ENCODE measurements at places on chromosomes 3 and 15.

- no peak for DNase-seq
These were observed 420 bp downstream of the KCNH8 start for GRCh38 chr3:19148768-19149091.

GRCh38 chr3:14823910-14824629 lies 5.3 kb downstream of the FGD5 start:
- no peak for DNase-seq

GRCh38 chr15:40555876-40556275 lies 9.0 kb downstream of the CCDC32 start:
- DNase-seq = no peak

DNA sequence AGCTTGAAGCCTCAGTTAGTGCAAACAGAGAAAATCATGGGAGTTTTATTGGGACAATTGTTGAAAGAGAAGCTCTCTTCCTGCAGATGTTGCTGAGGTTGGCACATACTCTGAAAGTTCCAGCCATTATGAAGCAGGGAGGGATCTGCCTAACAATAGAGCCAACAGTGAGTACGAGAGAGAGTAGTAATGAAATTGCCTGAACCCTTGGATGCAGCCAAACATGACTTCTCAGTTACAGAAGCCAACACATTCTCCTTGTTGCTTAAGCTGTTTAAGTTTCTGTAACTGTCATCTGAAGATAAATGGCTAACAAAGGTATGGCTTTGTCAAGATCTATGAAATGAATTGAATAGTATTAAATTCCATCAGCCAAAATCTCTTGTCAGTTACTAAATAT lies 211.0 kb upstream of the TTC14 start:
- no peak for DNase-seq

DNA sequence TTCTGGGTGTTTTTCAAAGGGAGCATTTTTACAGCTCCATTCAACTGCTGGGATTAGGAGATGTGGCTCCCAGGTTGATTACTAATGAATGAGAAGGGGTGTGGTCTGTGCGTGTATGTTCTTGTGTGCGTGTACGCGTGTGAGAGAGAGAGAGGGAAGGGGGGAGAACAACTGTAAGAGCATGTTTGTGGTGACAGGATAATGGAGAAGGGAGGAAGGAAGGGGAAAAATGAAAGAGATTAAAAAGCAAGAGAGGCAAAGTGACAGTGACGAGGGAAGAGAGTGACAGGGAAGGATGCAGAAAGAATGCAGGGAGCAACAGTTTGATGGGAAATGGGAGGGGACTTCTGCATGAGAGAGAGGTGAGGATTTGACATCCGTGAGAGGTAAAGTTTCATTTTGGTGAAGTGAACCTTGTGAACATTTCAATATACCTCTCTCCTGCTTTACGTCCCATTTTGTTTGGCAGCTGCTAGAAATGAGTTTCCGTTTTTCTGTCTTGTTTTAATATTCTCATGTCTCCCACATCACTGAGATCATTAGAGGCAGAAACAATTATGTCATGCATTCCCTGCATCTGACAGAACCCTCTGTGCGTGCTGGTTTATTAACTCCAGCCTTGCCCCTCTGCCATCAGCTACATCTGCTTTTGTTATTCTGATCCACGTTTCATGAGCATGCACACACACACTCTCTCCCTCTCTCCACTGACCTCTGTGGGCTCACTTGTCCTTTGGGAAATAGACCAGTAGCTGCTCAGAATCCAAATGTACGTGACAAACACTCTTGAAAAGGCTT lies 161.6 kb downstream of the GAP43 start:
- DNase-seq = no peak

DNA sequence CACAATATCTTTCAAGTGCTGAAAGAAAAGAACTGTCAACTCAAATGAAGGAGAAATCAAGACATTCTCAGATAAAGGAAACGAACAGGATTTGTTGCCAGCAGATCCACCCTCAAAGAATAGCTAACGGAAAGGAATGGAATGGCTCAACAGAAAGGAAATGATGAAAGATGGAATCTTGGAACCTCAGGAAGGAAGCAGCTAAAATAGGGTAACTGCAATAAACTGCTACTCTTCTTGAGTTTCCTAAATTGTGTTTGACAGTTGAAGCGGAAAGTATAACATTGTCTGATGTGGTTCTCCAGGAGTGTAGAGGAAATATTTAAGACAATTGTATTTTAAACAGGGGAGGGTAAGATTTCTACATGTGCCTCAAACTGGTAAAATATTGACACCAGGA lies 22.0 kb downstream of the PRR23E start:
- no peak for DNase-seq

DNA sequence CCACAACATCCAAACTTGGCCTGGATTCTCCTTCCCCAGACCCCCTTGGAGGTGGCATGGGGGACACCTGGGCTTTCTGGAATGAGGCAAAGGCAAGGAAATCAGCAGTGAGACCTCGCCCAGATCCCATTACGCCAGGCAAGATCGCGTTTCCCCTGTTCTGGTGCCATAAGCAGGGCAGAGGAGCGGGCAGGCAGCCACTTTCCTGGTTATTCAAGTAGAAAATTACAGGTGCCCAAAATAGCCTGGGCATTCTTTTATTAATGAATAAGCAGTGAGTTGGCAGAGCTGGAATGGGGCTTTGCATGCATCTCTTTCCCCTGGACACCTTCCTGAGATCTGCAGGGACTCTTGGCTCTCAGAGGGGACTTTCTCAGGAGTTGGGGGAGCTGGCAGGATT lies 31.5 kb upstream of the FAM107A start:
- DNase-seq = no peak

- DNase-seq = peak; percentile 9
These were observed 127.5 kb upstream of the TOPAZ1 start for GRCh38 chr3:44114142-44114541.

- no peak for DNase-seq
These were observed 20.4 kb downstream of the RARRES1 start for GRCh38 chr3:158711886-158712285.

- DNase-seq = no peak
These were observed 100.3 kb downstream of the ZIC1 start for GRCh38 chr3:147509448-147509847.

- DNase-seq = peak; percentile 57
These were observed 408 bp downstream of the WDR82 start for GRCh38 chr3:52277972-52278509.

DNA sequence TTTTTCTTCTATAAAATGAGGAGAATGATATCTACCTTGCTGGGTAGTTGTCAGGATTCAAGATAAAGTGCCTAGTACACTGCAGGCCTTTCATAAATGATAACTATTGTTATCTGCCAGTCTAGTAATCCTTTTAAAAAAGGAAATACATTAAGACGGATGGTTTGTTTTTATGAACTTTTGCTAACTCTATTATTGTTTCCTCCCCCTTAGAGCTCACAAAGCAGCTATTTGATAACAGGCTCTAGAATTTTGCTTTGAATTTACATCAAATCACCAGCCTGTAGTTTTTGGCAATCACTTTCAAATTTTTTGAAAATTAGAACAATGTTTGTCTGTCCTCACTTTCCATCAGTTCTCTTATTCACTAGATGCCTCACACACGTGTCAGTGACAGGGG lies 39.8 kb downstream of the BLM start:
- no peak for DNase-seq

DNA sequence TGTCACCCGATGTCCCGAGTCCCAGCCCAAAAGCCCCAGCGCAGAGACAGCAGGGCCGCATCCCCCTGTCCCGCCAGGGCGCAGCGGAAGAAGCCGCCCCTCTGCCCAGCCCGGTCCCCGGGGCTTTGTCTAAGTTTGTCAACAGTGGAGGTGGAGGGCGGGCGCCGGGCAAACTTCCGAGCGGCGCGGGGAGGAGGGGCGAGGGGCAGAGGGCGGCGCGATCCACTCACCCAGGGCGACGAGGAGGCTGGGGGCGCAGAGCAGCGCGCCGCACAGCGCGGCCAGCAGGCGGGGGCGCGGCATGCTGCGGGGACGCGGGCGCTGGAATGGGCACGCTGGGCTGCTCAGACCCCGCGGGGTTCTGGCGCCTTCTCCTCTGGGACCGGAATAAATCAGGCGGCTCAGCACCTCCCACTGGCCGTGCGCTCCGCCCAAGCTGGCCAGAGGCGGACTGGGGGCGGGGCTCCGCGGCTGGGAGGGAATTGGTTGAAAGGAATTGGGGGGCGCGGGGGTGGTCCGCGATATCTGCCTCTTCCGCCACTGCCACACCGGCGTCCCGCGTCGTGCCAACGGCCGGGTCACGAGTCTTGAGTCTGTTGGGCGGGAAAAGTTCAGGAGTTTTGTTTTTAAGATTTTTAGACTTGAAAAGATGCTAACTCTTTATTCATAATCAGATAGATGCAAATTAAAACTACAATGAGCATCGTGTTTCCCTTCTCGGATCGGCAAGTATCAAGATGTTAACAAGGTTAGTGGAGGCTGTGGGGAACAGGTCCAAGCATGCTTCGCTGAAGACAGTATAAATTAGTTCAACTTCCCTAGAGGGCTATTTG lies at the start of gene MFGE8:
MFGE8 (minus strand) TSS at position 363 of the 833 bp plus-strand sequence; CDS start at position 303, 60 bp downstream.
- peak; percentile 62 for DNase-seq

DNA sequence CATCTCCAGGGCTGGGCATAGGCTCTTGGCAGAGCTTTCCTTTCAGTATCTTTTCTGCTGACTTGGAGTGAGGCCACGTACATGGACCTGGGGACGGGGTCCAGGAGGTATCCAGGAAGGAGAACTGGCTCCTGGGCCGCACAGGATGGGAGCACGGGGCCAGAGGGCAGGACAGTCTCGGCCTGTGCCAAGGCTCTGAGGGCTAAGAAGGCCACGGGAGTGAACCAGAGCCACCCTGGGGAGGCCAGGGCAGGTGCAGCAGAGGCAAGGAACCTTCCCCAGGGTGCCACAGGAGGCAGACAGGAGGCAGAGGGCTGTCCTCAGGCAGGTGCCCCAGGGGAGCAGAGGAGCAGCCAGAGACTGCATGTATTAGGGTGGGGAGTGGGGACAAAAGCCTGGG lies 50.3 kb downstream of the PLXNA1 start:
- no peak for DNase-seq

- no peak for DNase-seq
These were observed 9.7 kb upstream of the SLMAP start for GRCh38 chr3:57746156-57747010.

DNA sequence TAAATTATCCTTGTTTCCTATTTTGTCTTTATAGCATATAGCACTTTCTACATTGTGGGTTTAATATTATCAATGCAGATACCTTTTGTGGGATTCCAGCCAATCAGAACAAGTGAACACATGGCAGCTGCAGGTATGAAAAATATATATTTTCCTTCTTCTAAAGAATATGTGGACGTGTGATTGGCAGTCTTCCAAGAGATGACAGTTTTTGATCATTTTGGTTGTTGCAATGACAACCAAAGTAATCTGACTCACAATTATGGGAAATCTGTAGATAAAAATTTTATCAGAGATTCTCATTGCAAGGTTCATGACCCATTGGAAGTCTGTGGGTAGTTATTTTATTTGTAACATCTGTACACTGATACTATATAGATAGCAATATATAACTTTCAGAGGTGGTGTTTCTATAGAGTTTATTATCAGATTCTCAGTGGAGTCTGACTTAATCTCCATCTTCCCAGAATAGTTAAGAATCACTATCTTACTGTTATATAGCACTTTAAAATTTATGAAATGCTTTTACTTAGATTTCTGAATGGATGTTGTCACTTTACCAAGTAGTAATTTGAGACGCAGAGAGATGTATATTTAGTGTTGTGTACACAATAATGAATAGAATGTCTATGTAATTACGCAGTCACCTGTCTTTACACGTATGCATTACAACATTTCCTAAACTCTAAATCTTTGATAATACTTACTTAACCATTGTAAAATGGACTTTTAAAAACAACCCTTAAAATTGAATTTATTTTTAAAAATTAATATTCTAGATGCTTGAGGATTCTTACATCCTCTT lies 82.5 kb downstream of the STT3B start:
- DNase-seq = no peak

DNA sequence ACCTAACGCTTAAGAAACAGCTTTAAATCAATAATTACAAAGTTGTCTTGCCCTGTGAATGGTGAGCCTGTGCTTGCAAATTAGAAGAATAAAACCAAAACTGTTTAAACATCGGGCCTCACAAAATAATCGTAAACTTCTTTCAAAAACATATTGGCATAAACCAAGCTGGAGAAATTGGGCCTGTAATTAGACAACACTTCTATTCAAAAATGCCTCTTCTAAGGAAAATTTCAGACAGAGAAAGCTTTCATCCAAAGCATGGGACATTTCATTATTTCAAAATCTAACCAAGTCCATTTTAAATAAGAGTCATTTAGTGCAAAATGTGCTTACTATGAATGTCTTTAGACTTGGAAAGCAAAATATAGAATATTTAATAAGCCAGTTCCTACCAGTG lies 35.5 kb upstream of the GNB4 start:
- DNase-seq = no peak

DNA sequence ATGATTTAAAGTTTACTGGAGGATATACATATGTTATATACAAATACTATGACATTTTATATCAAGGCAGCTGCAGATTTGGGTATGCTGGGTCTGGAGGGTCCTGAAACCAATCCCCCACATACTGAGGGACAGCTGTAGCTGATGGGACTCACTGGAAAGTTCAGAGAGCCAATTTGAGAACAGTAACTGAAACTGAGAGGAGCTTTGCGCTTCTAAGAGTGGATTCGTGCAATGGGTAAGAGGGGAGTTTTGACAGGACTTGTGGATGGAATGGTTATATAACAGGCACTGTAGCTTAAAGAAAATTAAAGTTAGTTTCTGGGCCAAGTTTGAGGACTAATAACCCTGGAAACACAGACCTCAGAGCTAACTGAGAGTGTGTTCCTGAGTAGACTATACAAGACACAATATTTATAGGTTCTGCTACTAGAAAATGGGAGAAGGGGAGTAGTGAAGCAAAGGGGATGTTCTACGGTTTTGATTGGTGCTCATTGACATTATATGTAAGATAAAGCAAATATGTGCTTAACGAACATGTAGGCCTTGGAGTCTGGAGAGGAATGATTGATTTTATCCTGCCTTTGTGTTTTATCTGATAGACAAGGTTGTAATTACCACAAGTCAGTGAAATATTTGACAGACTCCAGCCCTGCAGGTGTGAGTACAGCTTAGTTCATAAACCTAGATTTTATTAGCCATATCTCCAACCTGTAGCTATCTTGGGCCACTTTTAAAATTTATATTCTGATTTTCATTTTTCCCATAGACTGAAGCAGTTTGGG lies 4.8 kb upstream of the ZMAT3 start:
- no peak for DNase-seq

- peak; percentile 53 for DNase-seq
These were observed 14.2 kb downstream of the CIB1 start for GRCh38 chr15:90219421-90220141.

GRCh38 chr15:52308446-52309153 lies 13.0 kb upstream of the MYO5C start:
- no peak for DNase-seq

- DNase-seq = no peak
These were observed 31.9 kb downstream of the SH3BP5 start for GRCh38 chr3:15300323-15301078.

DNA sequence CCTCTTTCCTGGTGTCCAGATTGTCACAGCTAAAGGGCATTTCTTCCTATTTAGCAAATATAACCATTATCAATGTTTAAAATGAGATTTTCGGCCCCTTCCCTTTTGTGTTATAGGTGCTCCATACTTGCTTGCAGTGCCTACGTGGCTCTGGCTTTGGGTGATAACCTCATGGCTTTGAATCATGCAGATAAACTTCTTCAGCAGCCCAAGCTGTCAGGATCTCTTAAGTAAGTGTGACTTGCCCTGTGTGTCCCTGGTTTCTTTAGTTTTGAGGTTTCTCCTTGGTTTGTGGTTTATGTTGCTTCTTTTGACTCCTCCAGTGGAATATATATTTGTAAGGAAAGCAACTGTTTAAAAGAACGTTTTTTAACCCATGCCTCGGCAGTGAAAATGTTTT lies 58.5 kb upstream of the TRIM71 start:
- DNase-seq = no peak

- DNase-seq = no peak
These were observed 91.1 kb downstream of the ASB7 start for GRCh38 chr15:100693451-100693850.

Data from CD8-positive, alpha-beta T cell (primary cell).